Stimulated activated CD4-positive, alpha-beta T cell treated with anti-CD3 and anti-CD28 coated beads, Interleukin-4, amount 100 ng/mL, for 48 hours (primary cell): ENCODE measurements at places on chromosomes 2 and 18.

- no peak for DNase-seq
Measured at GRCh38 chr2:23293063-23293462, 91.9 kb upstream of the KLHL29 start.

DNA sequence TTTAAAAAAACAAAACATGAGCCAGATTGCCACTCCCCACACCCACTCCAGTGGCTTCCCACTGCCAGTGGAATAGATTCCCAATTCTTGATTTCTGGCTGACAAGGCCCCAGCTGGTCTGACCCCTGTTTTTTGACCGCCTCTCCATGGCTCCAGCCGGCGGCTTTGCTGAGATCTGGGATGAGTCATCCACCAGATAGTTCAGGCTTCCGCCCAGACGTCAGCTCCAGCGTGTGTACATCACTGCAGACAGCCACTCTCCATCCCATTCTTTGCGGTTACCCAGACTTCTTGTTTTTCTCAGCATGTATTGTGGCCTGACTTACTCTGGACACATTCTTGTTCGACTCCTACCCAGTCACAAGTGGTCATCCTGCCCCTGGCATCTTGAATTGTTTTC is 227.9 kb downstream of the GBX2 start:
- no peak for DNase-seq

DNA sequence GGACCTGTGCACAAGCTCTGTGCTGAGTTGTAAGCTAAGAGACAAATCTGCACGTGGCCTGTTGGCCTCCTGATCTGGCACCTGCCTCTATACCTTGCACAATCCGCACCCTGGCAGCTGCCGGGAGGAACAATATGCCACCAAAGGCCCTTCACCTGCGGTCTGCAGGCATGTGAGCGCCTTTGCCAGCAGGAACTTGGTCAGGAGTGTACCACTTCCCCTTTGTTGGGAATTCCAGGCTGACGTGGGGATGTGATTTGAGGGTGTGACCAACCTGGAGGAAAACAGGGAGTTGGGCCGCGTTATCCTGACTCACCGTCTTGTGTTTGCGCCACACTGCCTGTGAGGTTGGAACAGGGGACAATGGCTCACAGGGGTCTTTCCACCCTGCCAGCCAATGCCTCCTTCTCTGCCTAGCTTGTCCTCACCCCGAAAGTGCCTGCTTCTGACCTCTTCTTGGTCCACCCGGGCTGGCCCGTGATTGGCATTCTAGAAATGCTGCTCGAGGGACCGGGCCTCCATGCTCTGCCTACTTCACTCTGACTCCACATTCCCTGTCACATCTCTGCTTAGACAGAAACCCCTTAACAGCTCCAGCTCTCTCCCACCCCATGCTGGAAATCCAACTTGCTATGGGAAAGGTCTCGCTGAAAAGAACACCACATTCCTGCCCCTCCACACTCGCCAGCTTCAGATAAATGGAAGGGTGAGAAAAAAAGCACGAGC is 67.1 kb upstream of the MAP4K4 start:
- DNase-seq, result no peak

DNA sequence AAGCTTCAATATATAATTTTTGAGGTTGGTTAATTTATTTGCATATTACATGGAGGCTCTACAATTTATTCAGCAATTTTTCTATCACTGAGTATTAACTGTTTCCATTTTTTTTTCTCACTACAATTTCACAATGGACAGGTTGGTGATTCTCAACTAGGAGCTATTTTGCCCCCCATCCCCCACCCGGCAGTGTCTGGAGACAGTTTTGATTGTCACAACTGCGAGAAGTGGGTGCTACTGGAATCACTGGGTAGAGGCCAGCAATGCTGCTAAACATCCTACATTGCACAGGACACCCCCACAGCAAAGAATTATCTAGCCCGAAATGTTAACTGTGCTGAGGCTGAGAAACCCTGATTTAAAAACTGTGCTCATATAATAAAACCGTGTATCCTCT is 82.6 kb downstream of the CCDC93 start:
- DNase-seq, result no peak

- DNase-seq, result no peak
Measured at GRCh38 chr2:152336854-152337510, 2.0 kb downstream of the FMNL2 start.

GRCh38 chr2:31888550-31888949 is 122.3 kb downstream of the MEMO1 start:
- no peak for DNase-seq

GRCh38 chr18:45456090-45457021 is 158.9 kb upstream of the SLC14A2 start:
- no peak for DNase-seq

- no peak for DNase-seq
Measured at GRCh38 chr2:230335461-230335863, 8.5 kb downstream of the SP140L start.

- no peak for DNase-seq
Measured at GRCh38 chr2:187105218-187105617, 256.2 kb upstream of the ZSWIM2 start.

- no peak for DNase-seq
Measured at GRCh38 chr18:7878265-7879211, 311.4 kb downstream of the PTPRM start.

GRCh38 chr2:108228006-108228405 is 11.8 kb upstream of the SULT1C3 start:
- no peak for DNase-seq

- DNase-seq, result no peak
Measured at GRCh38 chr2:62334009-62334408, 138.1 kb downstream of the B3GNT2 start.

GRCh38 chr2:112712903-112713584 is 7.8 kb upstream of the NT5DC4 start:
- DNase-seq, result peak; percentile 62

DNA sequence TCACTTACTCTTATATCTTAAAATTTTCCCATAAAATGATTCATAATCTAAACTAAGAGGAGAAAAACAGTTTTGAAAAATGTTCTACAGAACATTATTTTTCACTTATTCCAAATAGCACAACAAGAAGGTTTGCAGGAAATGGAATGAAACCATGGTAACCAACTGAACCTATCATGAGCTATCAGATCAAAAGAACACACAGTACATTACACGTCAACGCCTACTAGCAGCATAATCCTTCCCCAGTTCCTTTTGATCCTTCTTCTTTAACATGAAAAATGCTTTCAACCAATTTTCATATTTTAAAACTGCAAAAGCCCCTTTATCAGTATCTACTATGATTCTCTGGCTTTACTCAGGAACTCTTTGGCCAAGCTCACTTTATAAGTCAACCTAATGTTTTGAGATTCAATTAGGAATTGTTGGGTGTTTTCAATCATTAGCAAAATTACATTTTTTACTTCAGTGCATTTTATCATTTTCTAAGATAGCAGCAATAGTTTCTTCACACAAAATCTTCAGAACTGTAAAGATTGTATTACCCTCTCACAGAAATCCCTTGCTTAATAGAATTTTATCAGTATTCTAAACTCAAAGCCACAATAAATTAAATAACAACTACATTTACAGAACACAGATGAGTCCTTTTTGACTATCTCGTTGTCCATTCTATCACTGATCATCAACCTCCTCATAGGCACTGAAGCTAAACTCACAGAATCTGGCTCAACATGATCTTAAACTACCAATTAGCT is 102.5 kb downstream of the CHN1 start:
- DNase-seq, result no peak

GRCh38 chr2:207512356-207512755 is 17.4 kb upstream of the CREB1 start:
- no peak for DNase-seq

DNA sequence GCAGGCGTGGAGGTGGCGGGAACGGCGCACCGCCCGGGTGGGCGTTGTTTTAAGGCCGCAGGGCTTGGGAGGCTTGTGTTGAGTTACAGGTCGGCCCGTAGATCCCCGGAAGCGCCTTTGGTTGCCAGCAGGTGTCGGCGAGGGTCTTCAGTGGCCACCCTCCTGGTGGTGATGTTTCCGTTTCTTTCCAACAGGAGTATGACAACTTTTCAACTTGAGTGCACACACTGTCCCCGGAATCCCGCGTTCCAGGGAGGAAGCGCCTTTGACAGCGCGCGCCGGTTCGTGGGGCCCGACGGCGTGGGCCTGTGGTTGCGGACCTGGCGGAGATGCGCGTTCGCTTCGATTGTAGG is 1.0 kb upstream of the HDAC4 start:
- DNase-seq, result no peak

DNA sequence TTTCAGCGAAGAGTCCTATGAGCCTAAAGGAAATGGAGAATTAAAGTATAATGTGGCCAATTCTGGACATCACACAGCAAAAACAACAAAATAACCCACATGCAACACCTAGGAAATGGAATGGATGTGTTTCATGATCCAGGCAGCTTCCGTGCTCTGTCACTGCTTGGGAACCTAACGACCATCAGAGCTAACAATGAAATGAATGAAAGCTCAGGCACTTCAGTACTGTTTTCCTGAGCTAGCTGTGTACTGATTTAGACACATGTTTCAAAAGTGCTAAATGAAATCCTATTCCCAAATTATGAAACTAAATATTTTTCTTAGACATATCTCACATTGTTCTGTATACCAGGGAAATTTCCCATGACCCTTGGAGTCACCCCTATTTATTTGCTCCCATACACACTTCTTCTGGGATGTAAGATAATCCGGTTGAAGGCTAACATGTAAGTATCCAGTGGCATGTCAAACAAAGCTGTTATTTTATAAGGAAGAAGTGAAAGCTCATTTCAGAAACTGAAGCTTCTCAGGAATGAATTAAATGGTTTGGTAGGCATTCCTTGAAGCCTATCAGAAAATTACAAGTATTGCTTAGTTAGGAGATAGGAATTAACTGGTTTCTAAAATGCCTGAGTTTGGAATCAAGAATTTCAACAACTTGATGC is 108.5 kb upstream of the RND3 start:
- DNase-seq, result no peak

GRCh38 chr18:68299906-68300305 is 415.0 kb downstream of the TMX3 start:
- no peak for DNase-seq

DNA sequence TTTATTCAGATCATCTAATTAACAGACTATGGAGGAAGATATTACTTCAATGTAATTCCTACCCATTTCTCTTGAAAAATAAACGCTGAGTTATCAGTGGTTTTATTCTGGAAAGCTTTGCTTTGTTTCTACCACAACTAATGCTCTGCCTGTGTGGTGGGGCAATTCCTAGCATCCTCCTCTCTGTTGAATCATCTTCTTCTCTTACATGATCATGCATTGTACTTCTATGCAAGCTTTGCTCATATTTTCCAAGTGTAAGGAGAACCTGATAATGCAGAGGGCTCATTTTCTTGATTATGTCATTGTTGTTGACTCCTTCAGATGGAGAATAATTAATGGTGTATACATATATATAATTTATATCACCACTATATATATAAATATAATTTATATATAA is 46.7 kb downstream of the CCDC195 start:
- no peak for DNase-seq
